ENCODE measurements at places on chromosomes 6 and 20.

DNA sequence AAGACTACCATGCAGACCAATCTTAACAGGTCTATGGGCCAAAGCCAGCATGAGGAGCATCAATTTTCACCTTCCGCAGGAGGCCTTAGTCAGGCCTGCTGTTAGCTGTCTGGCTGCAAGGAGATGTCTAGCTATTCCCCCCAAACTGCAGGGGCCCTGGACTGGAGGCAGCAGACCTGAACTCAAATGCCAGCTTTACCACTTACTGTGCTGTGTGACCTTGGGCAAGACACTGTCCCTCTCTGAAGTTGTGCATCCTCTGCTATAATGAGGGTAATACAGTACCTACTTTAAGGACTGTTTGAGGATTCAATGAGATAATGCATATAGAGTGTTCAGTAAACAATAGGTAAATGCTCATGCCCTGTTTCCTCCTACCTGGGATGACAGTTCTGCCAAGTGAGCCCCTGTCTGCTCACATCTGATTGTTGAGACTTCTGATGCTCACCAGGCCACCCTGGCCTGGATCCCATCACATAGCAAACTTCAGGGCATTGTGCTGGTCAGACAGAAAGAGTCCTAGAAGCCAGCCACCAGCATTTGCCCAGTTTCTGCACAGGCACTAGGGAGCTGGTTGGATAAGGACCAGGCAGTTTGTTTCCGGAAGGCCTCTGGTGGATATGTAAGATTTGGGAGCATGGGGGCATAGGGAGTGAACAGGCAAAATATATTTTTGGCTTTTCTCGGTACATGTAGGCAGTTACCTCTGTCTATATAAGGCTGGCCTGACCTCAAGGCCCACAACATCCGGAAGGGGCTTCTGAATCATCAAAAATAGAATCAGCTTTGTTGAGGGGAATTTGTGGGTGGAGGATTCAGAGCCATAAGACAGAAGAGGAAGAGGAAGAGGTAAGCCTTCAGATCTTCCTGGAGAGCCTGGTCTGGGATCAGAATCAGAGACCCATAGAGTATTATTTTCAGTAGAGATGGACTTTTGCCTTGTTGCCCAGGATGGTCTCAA is 2.3 kb upstream of the OCSTAMP start:
- no peak for DNase-seq

DNA sequence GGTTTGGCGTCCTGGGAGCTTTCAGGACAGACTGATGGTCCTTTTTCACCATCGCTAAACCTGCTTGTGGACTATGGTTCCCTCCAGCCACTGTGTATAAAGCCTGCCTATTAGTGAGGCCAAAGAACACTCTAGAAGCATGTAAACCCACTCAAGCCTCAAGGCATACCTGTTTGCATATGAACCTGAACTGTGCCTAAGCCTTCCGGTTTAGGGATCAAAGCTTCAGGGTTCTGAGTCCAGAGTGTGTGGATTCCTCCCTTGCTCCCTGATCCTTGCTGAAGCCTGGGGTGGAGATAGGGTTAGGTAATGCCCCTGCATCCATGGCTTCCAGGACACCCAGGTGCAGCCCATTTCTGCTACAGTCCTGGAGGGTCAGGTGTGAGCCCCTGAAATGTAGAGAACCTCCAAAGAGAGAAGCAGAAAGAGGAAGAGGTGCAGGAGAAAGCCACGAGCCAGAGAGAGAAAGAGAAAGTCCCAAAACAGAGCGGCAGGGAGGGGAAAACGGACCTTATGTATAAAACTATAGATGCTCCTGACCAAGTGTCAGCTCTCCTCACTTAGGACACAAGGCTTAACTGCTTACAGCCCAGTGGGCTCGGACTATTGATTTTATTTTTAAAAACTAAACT is 93.3 kb downstream of the SCML4 start:
- DNase-seq = no peak

DNA sequence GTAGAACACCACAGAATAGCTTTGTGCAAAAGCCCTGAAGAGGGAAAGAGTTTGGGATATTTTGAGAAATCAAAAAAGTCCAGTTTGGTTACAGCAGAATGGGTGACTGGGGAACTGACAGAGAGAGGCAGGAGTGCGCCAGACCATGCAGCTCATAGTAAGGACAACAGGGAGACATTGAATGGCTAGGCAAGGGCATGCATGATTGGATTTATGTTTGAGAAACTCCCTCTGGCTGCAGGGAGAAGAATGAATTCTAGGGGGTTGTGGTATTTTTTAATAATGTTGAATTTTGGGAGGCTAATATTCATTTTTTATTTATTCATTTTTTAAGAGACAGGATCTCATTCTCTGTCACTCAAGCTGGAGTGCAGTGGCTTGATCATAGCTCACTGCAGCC is 49.9 kb downstream of the TGM2 start:
- DNase-seq = no peak

GRCh38 chr20:35572838-35573237 is 31.0 kb downstream of the ERGIC3 start:
- DNase-seq = no peak

GRCh38 chr20:56809668-56810067 is 180.6 kb downstream of the TFAP2C start:
- no peak for DNase-seq

- no peak for DNase-seq
Observed at GRCh38 chr6:53630533-53631226, 34.9 kb downstream of the KLHL31 start.
